ENCODE measurements at places on chromosomes 12 and 14. TPM values are rescaled to one million over a fixed set of nuclear protein-coding genes. Genes with fewer than 3 reads are reported as not detected.

- DNase-seq: no peak
These were observed 7.6 kb upstream of the BMP4 start for GRCh38 chr14:53964249-53964648.

POTEM gene
- not detected for polyA plus RNA-seq

DNA sequence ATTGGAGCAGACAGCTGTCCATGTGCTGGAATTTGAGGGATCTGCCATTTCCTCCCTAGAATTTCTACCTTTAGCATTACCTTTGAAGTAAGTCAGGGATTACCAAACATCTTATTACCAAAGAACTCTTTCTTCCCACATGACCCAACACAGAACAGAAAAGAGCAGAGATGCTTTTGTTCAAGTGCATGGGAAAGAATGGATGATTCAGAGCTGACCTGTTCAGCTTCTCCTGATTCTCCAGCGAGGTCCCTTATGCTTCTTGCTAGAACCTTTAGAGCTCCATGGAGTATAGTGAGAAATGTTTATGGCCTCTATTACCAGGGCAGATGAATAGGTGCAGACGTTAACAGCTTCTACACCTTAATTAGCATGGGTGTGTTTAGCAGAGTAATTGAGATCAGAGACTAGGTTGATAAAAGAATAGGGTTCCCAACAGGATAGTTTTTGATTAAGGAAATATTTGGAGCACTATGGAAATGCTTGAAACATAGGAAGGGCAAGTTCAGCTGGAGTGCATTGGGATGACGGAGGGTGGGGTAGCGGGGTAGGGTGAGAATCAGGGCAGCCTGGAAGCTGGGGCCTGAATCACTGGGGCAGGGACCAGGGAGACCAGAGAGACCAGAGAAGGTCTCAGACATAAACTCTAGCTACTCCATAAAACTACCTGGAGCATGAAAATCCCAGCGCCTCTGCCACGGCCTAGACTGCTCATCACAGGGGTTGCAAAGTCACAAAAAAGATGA, 223.7 kb downstream of the CACNA1C start:
- no peak for DNase-seq

RNFT2 gene
- polyA plus RNA-seq: 1.3 TPM

C1QL4 gene
- polyA plus RNA-seq: not detected

GRCh38 chr12:93583627-93584392, 11.3 kb downstream of the SOCS2 start:
- no peak for DNase-seq

ST8SIA1 gene
- 8.5 TPM for polyA plus RNA-seq
